H9 (cell line): ENCODE measurements at places on chromosomes 13 and 19. TPM values are rescaled to one million over a fixed set of nuclear protein-coding genes. Genes with fewer than 3 reads are reported as not detected.

The THAP8 gene
- 5.1 and 5.4 TPM in 2 replicates for total RNA-seq

The ZSCAN4 gene
- not detected in 2 replicates for total RNA-seq

GRCh38 chr19:11485245-11485837, 4.5 kb upstream of the ELAVL3 start:
- no peak overlapping the region for H3K4me3 ChIP-seq
- no peak overlapping the region for H3K27ac ChIP-seq
- H3K36me3 ChIP-seq: no peaks in the 10 kb centered on the region
- DNase-seq: no peak

DNA sequence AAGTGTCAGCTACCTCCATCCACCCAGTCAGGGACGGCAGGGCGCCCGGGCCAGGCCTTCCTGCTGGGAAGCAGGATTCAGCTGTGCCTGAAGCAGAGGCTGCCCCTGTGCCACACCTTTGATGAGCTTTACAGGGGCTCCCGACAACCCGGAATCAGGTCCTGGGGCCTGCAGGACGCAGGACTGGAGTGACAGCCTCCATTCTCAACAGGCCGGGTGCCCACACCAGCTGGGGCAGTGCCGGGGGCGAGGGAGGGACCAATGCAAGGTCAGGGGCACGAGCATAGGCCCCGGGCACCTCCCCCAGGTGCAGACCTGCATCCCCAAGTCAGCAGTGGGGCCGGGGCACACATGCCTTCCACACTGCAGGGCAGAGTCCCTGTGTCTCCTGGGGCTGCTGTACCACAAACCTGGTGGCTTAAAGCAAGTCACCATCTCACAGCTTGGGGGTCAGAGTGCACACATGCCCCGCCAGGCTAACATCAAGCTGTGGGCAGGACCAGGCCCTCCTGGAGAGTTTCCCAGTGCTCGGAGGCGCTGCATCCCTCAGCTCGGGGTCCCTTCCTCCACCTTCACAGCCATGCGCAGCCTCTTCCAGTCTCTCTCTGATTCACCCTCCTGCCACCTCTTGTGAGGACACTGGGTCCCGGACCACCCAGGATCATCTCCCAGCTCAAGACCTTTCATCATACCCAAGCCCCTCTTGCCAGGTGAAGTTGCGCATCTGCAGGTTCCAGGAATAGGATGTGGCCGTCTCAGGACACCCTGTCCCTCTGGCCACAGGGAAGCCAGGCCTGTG, 13.4 kb downstream of the UBXN6 start:
- no peaks in the 10 kb centered on the region for H3K27me3 ChIP-seq
- H3K27ac ChIP-seq: no peak overlapping the region
- no peaks in the 10 kb centered on the region for H3K4me1 ChIP-seq
- H3K4me3 ChIP-seq: no peak overlapping the region
- peaks cover 24% of the 10 kb centered on the region for H3K36me3 ChIP-seq

DNA sequence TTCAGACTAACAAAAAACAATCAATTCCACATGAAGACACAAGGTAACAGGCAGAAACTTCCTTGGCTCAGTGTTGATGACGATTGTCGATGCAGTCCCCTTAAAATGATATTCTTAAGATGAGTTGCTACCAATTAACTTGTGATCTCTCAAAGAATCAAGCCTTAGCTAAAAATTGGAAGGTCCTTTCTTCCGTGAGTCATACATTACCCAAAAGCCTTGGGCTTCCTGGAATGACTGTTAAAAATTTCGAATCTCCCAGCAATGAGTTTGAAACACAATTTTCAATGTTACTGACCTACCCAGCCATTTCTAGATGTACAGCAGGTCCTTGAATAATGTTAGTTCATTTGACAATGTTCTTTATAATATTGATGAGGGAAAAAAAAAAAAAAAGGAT, 28.0 kb upstream of the RB1 start:
- no peaks in the 10 kb centered on the region for H3K27me3 ChIP-seq
- no peaks in the 10 kb centered on the region for H3K36me3 ChIP-seq
- no peak overlapping the region for H3K27ac ChIP-seq
- no peak overlapping the region for H3K4me3 ChIP-seq
- no peak for DNase-seq
